ENCODE measurements at places on chromosomes 4 and X.

DNA sequence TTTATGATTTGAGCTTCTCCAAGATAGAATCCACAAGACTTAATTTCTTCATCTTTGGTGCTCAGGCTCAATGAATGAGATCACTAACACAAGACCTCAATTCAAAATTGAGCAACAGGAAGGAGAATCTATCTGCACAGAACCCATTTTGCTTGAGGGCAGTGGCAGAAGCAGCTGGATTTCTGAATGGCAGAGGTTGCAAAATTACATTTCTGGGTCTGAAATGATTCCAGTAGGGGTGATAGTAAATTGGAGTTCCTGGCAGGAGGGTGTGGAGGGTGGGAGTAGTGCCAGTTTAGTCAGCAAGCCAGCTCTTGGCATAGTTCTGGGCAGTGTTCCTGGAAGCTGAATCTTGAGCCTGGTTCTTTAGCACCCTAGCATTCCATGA, 281.1 kb downstream of the SLC7A11 start:
- no peak for DNase-seq

GRCh38 chrX:132375941-132376340, 112.9 kb downstream of the MBNL3 start:
- no peak for DNase-seq

DNA sequence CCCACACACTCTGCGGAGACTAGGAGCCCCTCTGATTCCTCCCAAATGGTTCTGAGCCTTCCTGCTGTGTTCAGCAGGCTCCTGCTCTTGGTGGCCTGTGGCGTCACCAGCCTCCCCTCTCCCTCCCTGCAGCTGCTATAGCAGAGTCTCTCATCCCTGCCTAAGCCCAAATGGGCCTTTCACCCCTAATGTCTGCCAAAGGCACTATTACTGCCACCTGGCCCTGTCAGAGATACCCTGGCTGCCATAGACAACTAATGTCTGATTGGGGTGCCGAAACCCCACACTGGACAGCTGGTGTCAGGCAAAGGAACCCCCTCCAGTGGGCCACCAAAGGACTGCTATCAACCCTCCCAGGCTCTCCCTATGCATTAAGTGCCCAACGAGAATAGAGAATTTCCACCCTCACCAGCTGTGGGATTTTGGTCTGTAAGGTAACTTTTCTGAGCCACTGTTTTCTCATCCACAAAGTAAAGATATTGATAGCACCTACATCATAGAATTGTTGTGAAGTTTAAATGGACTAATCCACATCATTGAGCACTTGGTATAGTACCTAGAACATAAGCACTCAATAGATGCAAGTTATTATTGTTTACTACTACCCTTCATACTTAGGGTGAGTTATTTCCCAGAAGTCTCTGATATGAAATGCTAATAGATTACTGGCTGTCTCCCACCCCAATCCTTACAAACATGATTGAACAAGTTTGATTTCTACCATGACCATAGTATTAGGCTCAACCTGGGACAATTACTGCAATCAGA, 421.3 kb downstream of the MID1IP1 start:
- no peak for DNase-seq

DNA sequence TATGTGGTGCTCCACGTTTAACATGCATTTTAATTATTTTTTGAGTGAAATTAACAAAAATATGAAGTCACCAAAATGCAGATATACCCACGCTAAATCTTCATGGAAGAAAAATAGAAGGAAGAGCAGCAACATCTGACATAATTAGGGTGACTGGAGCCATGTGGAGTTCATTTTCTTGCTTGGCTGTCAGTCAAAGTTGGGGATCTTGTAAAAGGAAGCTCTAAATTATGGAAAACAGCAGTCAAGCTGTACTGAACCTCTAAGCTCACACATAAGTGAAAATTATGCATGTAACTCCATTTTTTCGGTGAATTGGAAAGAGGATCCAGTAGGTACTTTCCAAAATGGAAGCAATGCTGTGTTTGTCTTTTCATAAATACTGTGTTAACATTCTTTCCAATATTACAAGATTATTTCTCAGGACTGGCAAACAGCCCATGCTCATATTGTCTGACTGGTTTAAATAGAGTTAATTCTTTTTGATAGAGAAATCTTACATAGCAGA, 9.7 kb upstream of the PDGFC start:
- DNase-seq = no peak

- DNase-seq = no peak
Observed at GRCh38 chr4:158621729-158622128, 50.0 kb downstream of the C4orf46 start.

GRCh38 chr4:111362941-111363361, 740.1 kb upstream of the PITX2 start:
- no peak for DNase-seq
